ENCODE measurements at places on chromosomes 1 and 21.

- DNase-seq, result no peak
Measured at GRCh38 chr1:180940445-180940844, 27.7 kb downstream of the KIAA1614 start.

DNA sequence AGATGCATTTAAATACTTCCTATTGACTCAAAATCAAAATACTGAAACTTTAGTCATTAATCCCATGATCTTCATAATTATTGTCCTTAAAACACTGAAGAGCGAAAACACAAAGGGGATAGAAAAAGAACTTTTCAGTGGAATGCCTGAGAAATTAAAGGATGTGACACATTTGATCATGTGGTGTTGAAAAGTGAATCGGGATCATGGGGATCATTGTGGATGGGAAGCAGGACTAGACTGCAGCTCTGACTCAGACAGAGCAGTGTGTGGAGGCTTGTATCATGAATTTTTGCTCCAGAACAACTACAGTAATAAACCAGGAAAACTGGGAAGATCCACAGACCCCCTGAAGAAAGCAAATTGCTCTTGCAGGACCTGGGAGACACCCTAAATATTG, 161.1 kb upstream of the CXADR start:
- DNase-seq, result no peak

- no peak for DNase-seq
Measured at GRCh38 chr1:157301477-157302198, 163.4 kb upstream of the ETV3 start.

- no peak for DNase-seq
Measured at GRCh38 chr1:52404975-52405338, 555 bp downstream of the PRPF38A start.

- DNase-seq, result no peak
Measured at GRCh38 chr21:37425001-37425400, 58.4 kb downstream of the DYRK1A start.

- no peak for DNase-seq
Measured at GRCh38 chr1:4931486-4931885, 277.1 kb downstream of the AJAP1 start.

GRCh38 chr1:185574139-185574875, 159.9 kb upstream of the HMCN1 start:
- no peak for DNase-seq

Measured in left ventricle myocardium inferior (tissue), 1 donor.